ENCODE measurements at places on chromosomes 13 and 19. TPM values are rescaled to one million over a fixed set of nuclear protein-coding genes. Genes with fewer than 3 reads are reported as not detected.

Gene IL17D
- 3.9 TPM for total RNA-seq

Gene PEAK3
- total RNA-seq: not detected

Gene C3
- total RNA-seq: 0.64 TPM

Gene ZNF701
- 2.2 TPM for total RNA-seq

Gene KLK2
- not detected for total RNA-seq

Gene KLK14
- not detected for total RNA-seq

Gene KL
- not detected for total RNA-seq

Gene C5AR1
- total RNA-seq: 0.13 TPM

Gene B3GLCT
- 9.7 TPM for total RNA-seq

Gene ACTMAP
- total RNA-seq: 2.6 TPM

DNA sequence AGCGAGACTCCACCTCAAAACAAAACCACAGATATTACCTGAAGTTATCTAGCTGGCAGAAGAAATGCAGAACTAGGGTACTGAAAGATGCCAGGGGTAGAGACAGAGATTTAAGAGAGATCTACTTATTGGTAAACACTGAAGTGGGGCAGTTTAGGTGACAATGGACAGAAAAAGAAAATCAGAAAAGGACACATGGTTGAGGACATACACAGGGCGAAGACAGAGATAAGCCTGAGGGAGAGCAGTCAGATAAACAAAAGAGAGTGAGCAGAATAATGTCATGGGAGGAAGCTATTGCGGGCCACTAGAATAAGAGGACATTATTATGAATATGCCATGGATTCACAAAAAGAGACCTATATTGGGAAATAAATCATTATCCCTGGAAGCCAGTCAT is 3.3 kb downstream of the NEK5 start:
- no peak for DNase-seq

DNA sequence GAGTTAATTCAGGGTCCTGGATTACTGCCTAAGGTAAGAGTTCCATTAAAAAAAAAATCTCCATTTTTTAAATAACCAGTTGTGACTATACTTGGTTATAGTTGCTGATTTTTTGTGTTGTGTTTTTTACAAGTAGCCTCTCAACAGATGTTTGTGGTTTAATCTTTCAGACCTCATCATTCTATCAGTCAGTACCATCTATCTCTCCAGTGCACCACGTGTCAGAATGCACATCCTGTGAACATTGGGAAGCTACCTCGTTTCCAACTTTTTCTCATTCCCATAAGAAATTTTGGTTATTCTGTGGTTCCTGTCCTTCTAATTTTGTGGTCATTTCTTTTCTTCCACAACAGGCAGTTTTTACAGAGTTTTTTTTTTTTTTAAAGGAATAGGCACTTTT is 39.2 kb downstream of the WDFY2 start:
- DNase-seq: no peak

DNA sequence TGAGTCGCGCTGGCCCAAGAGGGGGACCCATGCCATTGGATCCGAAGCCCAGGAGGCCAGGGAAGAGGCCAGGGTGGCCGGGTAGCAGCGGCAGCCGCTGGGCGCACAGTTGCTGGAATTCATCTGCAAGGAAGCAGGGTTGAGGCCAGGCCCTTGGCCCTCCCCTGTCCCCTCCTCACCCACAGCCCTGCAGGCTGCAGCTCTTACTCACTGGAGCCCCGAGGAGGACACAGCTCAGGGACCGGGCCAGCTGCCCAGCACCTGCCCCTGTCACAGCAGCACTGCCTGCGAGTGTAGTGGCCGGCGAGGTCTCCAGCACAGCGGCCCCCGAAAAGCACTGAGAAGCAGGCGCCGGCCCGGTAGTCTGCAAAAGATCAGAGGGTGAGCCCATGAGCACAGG is 11.2 kb downstream of the FBN3 start:
- no peak for DNase-seq

- no peak for DNase-seq
Measured at GRCh38 chr13:107088061-107088460, 520.1 kb upstream of the ARGLU1 start.

DNA sequence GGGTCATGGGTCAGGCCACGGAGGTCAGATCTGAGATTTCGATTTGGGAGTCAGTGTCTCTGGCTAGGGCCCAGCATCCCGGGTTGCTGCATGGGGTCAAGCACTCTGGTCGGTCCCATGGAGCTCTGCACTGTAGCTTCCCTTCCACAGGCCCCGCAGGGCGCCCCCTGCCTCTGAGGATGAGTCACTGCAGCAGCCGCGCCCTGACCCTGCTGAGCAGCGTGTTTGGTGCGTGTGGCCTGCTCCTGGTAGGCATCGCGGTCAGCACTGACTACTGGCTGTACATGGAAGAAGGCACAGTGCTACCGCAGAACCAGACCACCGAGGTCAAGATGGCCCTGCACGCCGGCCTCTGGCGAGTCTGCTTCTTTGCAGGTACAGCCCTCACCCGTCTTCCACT is 3.6 kb downstream of the CACNG7 start:
- no peak for DNase-seq

DNA sequence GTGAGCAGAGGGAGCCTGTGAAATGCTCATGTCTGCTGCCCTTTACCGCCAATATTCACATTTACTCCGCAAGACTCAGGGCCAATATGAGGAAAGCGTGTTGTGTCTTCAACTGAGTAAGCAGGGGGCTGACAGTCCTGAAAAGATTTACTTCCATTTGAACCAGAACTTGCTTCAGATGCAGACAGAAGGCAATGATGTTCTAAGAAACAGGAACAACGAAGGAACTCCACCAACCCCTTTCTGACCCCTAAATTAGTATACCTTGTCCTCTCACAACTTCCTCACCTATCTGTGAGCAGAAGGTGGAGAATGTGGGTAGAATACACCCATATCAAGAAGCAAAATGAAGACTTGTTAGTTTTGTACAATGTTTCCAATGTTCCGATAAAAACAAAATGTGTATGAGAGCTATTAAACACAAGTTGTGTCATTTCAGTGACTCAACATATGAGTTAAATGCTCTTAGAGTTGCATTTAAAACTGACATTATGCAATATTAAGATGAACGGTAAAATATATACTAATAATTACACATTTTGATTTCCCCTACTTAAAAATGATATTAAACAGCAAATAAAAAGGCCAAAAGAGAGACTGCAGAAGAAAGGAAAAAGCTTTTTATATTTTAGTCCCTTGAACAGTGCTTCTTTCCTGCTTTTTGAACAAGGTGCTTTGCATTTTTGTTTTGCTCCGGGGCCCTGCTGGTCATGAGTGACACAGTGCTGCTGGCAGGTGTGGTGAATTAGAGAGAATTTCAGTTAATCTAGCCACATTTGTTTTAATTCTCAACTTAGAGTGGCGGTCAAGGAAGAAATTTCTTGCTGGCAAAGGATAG is 16.0 kb downstream of the TMEM272 start:
- no peak for DNase-seq

- DNase-seq: no peak
Measured at GRCh38 chr19:648904-649801, 9.5 kb downstream of the FGF22 start.

DNA sequence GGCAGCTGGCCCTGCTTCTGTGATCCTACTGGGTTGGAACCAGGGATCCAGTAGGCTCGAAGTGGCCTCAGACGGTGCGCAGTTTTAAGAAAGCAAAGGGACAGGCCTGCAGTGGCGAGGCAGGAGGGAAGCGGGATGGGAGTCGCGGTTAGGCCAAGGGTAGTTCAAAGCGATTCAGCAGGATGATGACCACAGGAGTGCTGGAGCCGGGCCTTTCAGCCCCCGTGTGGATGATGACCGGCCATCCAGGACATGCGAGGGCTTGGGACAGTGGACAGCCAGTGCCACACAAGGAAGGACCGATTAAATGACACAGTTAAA is 854 bp downstream of the RNASEH2B start:
- DNase-seq: peak; percentile 76

- DNase-seq: no peak
Measured at GRCh38 chr13:29857085-29857484, 6.7 kb upstream of the UBL3 start.

GRCh38 chr13:46077265-46077664 is 24.7 kb upstream of the ZC3H13 start:
- no peak for DNase-seq

DNA sequence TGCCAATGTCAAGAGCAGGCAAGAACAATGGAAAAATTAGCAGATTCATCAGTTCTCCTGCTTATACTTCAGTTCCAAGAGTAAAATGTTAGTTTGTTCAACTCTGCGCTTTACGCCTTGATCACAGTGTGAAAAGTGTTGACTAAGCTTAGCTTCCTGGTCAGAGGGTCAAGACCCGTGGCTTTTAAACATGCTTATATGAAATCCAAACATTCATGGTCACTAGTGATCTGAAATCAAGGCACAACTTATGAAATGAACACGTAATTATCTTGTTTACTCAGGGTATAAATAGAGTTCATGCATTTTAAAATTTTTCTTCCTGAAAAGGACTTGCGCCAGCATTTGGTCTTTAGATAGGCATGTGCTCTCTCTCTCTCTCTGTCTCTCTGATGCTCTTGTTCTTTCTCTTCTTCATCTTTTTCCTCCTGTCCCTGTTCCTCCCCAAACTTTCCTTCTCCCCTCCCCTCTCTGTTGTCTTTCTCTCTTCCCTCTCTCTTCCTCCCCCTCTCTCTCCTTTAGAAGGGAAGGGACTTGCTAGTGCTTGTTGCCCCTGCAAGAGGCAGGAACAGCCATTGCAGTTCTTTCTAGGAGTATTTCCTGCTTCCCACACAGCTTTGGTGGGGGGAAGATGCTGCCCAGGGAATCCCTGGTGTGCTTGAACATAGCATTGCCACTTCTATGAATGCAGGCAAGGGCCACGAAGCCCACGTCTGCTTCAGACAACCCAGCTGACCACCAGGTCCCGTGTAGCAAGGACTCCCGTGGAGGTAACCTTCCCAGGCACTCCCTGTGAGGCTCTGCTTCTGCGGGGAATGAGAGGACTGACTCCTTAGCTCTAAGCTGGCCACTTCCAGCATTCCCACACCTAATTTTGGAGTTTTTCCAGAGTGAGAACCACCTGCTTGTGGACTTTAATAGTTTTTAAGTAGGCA is 7.1 kb upstream of the ZNF536 start:
- DNase-seq: no peak

DNA sequence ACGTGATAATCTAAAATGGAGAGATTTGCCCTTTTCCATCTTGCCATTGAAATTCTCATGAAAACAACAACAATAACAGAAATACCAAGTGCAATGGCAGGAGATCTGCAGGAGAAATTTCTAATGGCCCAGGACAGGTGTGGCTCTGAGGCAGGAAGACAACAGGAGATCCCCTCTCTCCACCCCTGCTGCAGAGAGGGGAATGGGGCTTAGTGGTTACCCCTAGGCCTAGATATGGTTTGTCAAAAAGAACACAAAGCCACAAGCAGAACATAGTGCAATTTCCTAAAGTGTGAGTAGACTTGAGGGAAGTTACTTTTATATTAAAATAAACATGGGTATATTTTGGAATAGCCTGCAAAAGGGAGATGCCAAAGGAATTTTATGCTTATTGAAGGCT is 369.5 kb downstream of the KCNRG start:
- no peak for DNase-seq

GRCh38 chr13:94433055-94433961 is 46.2 kb downstream of the DCT start:
- no peak for DNase-seq

- no peak for DNase-seq
Measured at GRCh38 chr19:33394006-33394722, 20.7 kb downstream of the CEBPG start.

- DNase-seq: no peak
Measured at GRCh38 chr13:33167491-33167890, 118.1 kb downstream of the STARD13 start.

DNA sequence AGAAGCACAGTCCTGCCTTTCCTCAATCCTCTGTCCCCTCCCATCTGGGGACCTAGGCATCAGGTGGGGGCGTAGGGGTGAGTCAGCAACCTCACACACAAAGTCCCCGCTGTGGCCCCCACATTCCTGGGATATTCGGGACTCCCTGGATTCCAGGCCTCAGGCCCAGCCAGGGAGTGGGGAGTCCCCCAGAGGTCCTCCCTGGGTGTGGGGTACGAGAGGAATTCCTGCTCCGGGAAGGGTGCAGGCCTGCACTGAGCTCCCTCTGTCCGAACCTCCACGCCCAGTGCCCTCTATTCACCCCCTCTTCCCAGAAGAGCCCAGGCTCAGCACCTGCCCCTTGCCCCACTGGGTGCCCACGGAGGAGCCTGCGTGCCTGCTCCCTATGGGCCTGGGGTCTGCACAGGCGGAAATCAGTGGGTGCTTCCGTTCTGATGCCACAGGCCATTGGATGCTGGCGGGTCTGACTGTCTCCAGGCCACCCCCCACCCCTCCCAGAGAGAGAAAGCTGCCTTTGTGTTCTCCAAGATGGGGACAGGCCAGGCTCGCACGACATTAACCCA is 3.4 kb downstream of the CADM4 start:
- DNase-seq: no peak

DNA sequence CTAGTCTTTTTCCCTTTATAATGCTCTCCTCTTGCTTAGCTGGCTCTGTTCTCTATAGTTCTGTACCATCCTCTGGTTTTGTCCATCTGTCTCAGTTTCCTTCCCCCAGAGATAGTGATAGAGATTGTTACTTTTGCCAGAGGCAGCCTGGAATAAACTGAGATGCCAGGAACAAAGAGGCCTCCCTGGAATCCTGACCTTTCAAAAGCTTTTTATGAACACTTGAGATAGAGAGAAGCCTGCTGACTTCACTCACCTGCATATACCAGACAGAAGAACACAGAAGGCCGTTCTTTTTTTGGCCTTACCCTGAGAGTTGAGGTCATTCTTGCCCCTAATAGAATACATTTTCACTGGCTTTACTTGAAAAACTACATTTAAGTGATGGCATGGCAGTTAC is 150.2 kb downstream of the LHFPL6 start:
- DNase-seq: no peak

- no peak for DNase-seq
Measured at GRCh38 chr13:112771877-112772538, 82.2 kb downstream of the ATP11A start.

DNA sequence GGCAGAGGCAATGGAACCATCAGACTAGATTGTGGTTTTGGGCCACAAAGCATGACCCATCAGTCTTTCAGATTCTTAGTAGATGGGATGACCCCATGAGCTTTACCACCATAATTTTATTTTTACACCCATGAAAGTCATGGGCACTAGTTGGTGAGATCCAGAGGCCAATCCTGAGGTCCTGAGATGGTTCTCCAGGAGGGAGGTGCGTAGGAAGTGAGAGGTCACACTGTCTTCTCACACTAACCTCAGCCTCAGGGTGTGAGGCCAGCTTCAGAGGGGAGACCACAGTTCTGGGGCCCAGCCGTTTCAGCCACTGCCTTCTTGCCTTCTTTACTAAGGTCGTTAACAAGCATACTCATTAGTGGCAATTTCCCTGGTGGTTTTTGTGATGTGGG is 106.4 kb downstream of the AKAP11 start:
- no peak for DNase-seq

- DNase-seq: no peak
Measured at GRCh38 chr13:77789376-77789775, 91.9 kb downstream of the SLAIN1 start.

All from HT-29 (cell line).